ENCODE measurements at places on chromosomes 1 and 21.

DNA sequence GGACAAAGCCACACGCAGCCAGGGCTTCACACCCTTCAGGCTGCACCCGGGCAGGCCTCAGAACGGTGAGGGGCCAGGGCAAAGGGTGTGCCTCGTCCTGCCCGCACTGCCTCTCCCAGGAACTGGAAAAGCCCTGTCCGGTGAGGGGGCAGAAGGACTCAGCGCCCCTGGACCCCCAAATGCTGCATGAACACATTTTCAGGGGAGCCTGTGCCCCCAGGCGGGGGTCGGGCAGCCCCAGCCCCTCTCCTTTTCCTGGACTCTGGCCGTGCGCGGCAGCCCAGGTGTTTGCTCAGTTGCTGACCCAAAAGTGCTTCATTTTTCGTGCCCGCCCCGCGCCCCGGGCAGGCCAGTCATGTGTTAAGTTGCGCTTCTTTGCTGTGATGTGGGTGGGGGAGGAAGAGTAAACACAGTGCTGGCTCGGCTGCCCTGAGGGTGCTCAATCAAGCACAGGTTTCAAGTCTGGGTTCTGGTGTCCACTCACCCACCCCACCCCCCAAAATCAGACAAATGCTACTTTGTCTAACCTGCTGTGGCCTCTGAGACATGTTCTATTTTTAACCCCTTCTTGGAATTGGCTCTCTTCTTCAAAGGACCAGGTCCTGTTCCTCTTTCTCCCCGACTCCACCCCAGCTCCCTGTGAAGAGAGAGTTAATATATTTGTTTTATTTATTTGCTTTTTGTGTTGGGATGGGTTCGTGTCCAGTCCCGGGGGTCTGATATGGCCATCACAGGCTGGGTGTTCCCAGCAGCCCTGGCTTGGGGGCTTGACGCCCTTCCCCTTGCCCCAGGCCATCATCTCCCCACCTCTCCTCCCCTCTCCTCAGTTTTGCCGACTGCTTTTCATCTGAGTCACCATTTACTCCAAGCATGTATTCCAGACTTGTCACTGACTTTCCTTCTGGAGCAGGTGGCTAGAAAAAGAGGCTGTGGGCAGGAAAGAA lies 8.1 kb downstream of the PSRC1 start:
- no peak for DNase-seq

- no peak for DNase-seq
These were observed 21.3 kb upstream of the CYP4X1 start for GRCh38 chr1:47002211-47002610.

DNA sequence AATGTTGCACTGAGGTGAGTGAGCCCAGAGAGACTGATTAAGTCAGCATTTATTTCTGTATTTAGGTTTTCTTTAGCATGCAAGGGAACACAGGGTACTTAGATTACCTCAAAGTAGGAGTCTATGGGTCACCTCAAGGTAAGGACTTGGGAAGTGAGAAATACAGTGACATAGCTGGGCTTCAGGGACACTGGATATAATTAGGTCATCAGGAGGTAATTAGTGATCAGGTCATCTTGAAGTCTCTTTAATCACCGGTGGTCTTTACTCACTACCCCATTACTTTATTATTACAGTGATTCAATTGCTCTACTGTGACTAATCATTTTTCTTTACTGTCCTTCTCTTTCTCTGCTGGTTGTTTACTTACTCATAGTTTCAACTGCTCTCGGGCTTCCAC lies 59.9 kb upstream of the KCNK1 start:
- DNase-seq = no peak

- DNase-seq = no peak
These were observed 216.1 kb downstream of the NPHP4 start for GRCh38 chr1:5776035-5776550.

All from D341Med (cell line).